Activated naive CD4-positive, alpha-beta T cell (primary cell): ENCODE measurements at places on chromosomes 6 and 20.

DNA sequence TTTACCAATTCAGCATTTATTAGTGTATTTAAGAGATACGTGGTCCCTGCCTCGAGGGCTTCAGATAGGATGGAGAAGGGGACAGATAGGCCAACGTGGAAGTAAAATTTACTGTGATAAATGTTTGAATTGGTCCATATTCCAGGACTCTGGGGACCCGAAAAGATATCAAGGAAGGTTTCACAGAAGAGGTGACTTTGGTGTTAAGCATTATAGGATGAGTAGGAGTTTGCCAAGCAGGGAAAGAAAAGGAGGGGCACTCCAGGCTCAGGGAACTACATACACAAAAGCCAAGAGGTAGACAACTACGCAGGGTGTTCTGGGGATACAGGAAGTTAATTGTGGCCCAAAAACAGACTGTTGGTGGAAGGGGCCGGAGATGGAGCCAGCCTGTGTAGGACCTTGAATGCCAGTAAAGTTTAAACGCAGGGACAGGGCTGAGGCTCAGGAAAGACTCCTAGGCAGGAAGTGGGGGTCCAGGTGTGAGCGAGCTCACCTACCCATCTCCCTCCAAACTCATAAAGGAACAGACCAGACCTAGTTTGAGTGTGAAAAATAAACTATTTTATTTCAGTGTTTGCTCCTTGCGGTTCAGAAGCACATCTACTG lies 37.0 kb downstream of the TGM2 start:
- no peak for DNase-seq

DNA sequence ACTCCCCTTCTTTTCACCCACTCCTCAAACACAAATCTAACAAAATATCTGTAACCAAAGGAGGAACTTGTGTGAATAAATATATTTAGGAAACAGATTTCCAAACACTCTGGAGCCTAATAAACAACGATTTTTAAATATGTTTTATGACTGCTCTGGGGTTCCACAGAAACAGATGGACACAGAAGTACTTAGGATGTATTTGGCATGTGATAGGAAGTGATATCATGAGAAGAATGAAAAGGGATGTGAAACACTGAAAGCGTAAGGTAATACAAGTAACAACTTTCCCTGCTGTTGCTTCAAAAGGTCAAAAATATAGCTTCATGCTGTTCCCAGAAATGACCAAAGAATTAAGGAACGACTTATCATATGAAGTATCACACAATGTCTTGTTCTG lies 26.1 kb upstream of the ENPP1 start:
- no peak for DNase-seq

DNA sequence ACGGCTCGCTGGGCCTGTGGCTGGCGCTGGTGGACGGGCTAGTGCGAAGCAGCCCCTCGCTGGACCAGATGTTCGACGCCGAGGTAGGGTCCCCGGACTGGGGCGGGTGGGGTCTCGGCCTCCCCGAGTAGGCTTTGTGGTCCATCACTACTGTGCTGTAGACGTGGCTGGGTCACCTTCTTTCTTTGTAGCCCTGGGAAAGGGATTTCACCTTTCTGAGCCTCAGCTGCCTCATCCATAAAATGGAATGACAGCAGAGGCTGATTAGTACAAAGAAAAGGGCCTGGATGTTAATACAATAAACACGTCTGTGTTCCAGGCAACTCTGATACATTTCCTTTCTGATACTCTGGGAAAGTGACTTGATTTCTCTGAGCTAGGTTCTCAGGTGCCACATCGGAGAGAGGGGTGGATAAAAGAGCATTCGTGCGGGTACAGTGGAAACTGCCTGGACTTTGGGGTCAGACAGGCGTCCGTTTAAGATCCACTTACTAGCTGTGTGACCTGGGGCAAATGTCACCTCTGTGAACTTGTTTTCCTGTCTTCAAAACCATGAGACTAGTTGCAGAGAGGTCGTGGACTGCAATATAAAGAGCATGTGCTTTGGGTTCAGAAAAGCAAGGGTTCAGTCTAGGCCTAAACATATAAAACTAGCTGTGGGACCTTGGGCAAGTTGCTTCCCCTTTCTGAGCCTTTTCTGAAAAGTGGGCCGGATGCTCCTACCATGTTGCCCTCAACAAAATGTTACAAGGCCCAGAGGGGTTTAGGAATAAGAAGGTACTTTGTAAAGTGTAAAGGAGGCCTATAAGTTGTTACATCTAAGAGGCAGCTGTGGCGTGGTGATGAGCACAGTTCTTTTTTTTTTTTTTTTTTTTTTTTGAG lies 896 bp downstream of the SYS1 start:
- no peak for DNase-seq

DNA sequence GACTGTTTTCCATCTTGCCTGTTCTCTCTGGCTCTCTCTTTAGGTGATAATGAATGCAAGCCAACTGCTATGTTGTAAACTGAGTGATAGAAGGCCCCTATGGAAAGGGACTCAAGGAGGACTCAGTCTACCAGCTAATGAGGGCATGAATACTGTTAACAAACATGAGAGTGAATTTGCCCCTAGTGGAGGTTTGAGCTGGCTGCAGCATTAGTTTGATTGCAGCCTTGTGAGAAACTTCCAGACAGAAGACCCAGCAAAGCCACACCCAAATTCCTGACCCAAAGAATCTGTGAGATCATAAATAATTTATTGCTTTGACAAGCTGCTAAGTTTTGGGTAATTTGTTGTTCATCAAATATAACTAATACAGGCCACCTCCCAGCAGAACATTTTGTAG lies 50.0 kb upstream of the PLCB1 start:
- no peak for DNase-seq
